Activated CD4-positive, alpha-beta T cell treated with anti-CD3 and anti-CD28 coated beads for 24 hours (primary cell): ENCODE measurements at places on chromosomes 1 and 21.

DNA sequence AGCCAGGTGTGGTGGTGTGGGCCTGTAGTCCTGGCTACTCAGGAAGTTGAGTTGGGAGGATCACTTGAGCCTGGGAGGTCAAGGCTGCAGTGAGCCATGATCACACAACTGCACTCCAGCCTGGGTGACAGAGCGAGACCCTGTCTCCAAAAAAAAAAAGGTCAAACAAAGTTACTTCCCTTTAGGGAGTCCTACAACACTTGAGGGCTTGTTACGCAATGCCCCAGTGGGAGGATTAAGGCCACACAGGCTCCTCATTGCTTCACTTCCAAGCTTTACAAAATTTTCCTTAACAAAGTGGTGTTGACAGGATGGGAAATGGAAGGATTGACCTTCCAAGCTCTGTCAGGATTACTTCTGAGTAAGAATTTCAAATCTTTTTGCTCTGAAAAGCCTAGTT is 6.2 kb upstream of the EXTL1 start:
- DNase-seq: no peak

- DNase-seq: no peak
These were observed 3.8 kb downstream of the TRABD2B start for GRCh38 chr1:47993416-47993740.

DNA sequence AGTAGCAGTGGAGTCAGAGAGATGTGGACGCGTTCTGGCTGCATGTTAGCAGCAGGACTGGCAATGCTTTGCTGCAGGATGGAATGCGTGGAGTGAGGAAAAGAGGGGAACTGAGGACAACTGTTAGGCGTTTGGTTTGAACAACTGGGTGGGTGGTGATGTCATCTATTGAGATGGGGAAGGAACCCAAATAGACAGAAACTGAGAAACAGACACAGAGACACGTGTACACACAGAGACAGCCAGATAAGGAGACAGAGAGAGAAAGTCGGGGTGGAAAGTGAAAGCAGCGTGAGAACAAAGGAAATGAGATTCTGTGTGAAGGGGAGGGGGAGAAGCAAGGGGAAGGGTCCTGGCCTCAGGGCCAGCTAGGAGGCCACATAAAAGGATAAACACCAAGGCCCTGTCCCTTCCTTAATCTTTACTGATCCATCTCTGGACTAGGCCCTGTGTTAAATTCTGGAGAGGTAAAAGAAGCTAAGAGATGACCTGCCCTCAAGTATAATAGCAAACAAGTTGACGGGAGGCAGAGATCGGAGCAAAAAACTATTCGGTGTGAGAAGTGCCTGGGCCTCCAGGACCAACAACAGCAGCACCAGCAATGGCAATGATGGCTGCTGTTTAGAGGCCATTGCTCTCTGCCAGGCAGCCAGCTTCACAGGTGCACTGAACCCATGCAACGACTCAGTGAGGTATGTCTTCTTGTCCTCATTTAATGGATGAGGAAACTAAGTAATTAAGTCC is 31.6 kb downstream of the VWA5B1 start:
- no peak for DNase-seq

- DNase-seq: no peak
These were observed 1.5 kb downstream of the SCNN1D start for GRCh38 chr1:1281533-1282321.

- no peak for DNase-seq
These were observed 1729.9 kb downstream of the NCAM2 start for GRCh38 chr21:22728091-22728490.

DNA sequence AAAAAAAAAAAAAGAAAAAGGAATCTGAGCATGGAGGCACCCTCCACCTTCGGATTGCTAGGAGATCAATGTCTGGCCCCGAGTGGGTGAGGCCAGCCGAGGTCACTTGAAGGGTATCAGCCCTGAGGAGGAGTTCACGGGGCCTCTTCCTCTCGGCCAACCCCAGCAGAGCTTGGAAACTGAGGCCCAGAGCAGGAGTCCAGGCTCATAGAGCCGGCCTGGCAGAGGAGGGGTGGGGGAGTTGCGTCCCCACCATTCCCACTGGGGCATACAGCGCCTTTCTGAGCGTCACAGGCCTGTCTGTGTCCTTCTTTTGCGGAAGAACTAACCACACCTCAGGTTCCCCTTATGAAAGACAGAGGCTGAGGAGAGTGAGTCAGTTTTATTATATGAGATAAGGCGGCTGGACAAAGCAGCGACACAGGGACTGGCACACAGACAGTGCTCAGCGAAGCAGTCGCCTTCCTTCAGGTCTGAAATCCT is 17.1 kb upstream of the EPHA2 start:
- no peak for DNase-seq

DNA sequence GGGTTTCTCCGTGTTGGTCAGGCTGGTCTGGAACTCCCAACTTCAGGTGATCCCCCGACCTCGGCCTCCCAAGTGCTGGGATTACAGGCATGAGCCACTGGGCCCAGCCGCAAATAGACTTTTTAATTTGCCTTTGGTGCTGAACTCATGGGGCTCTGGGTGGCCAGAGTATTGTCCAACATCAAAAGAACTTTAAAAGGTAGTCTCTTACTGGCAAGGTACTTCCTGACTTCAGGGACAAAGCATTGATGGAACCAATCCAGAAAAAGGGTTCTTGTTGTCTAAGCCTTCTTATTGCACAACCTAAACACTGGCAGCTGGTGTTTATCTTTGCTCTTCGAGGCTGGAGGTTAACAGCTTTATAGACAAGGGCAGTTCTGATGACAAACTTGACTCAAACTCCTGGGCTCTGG is 3.8 kb upstream of the KTI12 start:
- DNase-seq: no peak

GRCh38 chr1:70265946-70266345 is 44.8 kb downstream of the SRSF11 start:
- no peak for DNase-seq

GRCh38 chr1:46131712-46132528 is 509 bp downstream of the PIK3R3 start:
- DNase-seq: no peak

DNA sequence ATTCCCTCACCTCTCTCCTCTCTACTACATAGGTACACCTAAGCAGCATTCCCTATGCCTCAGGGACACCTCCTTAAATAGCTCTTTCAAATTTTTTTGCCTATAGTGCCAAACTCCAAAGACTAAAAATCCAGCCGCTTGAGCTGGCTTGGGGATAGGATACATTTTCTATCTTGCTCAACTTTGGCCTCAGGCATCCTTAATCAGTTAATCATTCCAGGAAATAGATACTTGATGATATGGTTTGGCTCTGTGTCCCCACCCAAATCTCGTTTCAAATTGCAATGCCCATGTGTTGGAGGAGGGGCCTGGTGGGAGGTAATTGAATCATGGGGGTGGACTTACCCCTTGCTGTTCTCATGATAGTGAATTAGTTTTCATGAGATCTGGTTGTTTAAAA is 11.4 kb upstream of the PHGDH start:
- no peak for DNase-seq

- no peak for DNase-seq
These were observed 170.7 kb downstream of the NR5A2 start for GRCh38 chr1:200198236-200198635.

DNA sequence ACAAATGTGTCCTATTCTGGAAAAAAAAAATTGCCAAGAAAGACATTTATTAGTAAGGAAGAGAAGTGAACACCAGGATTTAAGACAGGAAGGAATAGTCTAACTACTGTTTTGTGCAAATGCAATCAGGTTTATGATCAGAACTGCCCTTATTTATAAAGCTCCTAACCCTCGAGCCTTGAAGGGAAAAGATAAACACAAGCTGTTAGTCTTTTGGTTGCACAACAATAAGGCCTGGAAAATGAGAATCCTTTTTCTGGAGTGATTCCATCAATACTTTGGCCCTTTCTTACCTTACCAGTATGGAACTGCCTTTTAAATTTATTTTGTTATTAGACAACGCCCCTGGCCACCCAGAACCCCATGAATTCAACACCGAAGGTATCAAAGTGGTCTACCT is 52.9 kb downstream of the SNRPE start:
- no peak for DNase-seq
